ENCODE measurements at places on chromosomes 16 and 17. TPM values are rescaled to one million over a fixed set of nuclear protein-coding genes. Genes with fewer than 3 reads are reported as not detected.

GRCh38 chr17:77107506-77108433 is 33.0 kb upstream of the SEC14L1 start:
- no peak for DNase-seq

Gene MPP2
- total RNA-seq, result 7.9 TPM

GRCh38 chr17:16880843-16881230 is 91.1 kb downstream of the TNFRSF13B start:
- DNase-seq, result no peak

- DNase-seq, result no peak
These were observed 37.1 kb upstream of the ACSF3 start for GRCh38 chr16:89056592-89056991.

Gene CLEC18B
- not detected for total RNA-seq

DNA sequence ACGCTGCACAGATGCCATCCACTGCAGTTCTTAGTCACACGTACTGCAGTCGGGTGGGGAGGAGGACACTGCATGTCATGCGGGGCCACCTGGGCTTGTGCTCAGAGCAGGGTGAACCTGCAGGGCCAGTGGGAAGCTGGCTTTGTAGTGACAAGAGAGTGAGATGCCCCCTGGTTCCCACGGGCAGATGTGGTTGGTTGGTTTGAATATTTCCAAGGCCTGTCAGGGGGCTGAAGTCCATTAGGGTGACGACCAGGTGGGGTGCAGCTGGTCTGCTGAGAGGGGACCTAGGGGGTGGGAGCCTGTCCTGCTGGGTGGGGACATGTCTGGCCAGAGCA is 14.3 kb downstream of the ZNF213 start:
- DNase-seq, result no peak

Gene ACSM2A
- not detected for total RNA-seq

DNA sequence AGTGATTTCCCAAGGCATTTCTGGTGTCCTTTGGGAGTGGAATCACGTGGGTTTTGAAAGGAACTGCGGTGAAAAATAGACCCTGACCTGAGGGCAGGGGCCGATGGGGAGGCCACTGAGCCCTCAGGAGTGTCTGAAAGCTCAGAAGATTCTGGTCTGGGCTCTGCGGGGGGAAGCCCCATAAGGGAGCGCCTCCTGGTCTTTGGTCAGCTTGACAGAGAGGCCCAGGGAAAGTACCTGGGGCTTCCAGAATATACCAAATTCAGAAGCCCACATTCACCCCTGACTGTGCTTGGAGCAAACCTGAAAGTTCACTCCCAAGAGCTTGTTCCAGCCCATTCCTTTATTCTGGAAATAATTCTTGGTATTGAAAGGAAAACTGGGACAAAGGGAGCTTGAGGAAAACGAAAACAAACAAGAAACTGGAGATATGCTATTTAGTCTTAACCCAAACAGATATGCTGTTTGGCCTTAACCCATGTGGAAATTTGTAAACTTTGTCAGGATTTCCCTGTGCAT is 23.2 kb upstream of the NAGLU start:
- no peak for DNase-seq
